Suprapubic skin (tissue), 4 donors: ENCODE measurements at places on chromosomes 7 and 10. TPM values are rescaled to one million over a fixed set of nuclear protein-coding genes. Genes with fewer than 3 reads are reported as not detected.

- no peak overlapping the region for H3K4me3 ChIP-seq
- H3K27ac ChIP-seq = no peak overlapping the region
- no peaks in the 10 kb centered on the region for H3K4me1 ChIP-seq
- peaks cover 20% of the 10 kb centered on the region for H3K27me3 ChIP-seq
- no peaks in the 10 kb centered on the region for H3K36me3 ChIP-seq
Measured at GRCh38 chr10:131017566-131018285, 293.8 kb downstream of the TCERG1L start.

DNA sequence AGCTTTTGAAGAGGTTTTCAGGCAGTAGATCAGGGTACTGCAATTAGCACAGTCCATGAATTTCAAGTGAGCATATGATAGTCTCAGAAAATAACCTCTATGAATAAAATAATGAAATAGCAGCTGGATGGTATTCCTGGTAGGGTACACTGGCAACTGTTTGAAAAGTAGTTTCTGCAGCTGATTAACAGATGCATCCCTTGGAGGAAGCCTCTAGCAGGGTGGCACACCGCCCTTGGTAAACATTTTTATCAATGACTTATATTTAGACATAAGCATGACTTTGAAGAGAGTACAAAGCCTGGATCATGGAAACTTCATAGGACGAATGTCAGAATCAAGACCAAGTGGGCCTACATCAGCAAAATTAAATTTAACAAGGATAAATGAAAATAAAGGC is 26.8 kb downstream of the WNT16 start:
- no peaks in the 10 kb centered on the region for H3K4me1 ChIP-seq
- H3K27me3 ChIP-seq = no peaks in the 10 kb centered on the region
- no peak overlapping the region for H3K4me3 ChIP-seq
- peaks cover 54% of the 10 kb centered on the region for H3K36me3 ChIP-seq

- peaks cover 24% of the 10 kb centered on the region for H3K4me1 ChIP-seq
- no peak overlapping the region for H3K27ac ChIP-seq
- DNase-seq = peak; percentile 78
- no peak overlapping the region for H3K4me3 ChIP-seq
Measured at GRCh38 chr10:70679498-70679897, 7.2 kb downstream of the ADAMTS14 start.

The UCMA gene
- not detected for total RNA-seq

GRCh38 chr10:126611303-126611702 is 59.2 kb downstream of the C10orf90 start:
- H3K27me3 ChIP-seq = no peaks in the 10 kb centered on the region
- DNase-seq = no peak
- H3K4me3 ChIP-seq = no peak overlapping the region
- no peaks in the 10 kb centered on the region for H3K36me3 ChIP-seq

- H3K4me1 ChIP-seq = peaks cover 61% of the 10 kb centered on the region
- H3K27ac ChIP-seq = peak overlapping the region; percentile 13
- peaks cover 5% of the 10 kb centered on the region for H3K36me3 ChIP-seq
- H3K4me3 ChIP-seq = no peak overlapping the region
Measured at GRCh38 chr7:43649755-43650274, 66.9 kb downstream of the STK17A start.

DNA sequence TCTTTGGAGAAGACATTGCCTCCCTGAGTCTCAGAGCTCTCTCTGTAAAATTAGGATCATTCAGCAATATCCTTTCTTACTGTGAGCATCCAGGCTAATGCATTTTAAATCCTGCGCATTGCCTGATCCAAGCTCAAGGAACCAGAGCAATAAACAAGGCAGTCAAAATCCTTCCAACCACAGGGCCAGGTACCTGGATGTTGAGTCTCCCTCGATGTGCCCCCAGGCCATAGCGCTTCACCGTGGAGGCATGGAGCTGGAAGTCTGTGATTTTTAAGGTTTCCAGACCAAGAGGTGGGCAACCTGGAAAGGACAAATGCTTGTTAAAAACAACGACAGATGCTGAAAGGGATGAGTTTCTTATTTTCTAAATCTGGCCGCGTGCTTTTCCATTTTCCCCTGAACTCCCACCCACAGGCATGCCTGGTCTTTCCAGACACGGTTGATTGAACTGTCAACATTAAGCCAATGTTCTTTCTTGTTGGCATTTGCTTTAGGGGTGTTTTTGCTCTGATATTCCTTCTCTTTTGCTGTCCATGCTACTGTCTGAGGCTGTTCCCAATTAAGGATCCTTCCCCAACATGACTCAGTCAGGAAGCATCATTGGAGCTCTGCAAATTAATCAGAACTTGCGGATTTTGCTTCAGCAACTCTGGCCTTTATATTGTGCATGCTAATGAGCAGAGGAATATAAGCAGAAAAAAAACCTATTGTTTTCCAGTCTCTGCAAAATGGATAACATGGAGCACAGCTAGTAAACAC is 29.0 kb downstream of the CPXM2 start:
- no peaks in the 10 kb centered on the region for H3K36me3 ChIP-seq
- no peak overlapping the region for H3K27ac ChIP-seq
- H3K4me1 ChIP-seq = peaks cover 16% of the 10 kb centered on the region
- no peaks in the 10 kb centered on the region for H3K27me3 ChIP-seq
- DNase-seq = no peak

The SLC25A40 gene
- total RNA-seq = 18.6 TPM

The RBM17 gene
- total RNA-seq = 31.9 TPM

DNA sequence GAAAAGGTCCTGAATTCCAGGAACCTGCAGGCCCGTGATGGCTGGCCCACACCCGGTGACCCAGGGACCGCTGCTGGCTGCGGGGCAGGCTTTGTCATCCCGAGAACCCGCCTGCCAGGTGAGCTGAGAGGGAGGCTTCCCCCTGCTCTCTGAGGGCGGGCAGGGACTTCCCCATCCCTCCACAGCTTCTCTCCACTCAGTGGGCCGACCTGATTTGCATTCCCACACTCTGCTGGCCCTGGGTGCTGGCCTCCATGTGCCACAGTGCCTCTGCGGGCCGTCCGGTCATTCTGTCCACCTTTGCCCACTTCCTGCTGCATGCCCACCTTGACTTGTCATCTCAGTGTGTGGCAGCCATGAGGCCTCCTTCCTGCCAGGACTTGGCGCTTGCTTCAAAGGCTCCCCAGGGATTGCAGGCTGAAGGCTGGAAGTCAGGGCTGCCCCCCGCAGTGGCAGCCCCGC is 35.3 kb downstream of the PALD1 start:
- H3K4me3 ChIP-seq = no peak overlapping the region
- no peaks in the 10 kb centered on the region for H3K36me3 ChIP-seq
- no peaks in the 10 kb centered on the region for H3K27me3 ChIP-seq
- no peak overlapping the region for H3K27ac ChIP-seq
- peaks cover 32% of the 10 kb centered on the region for H3K4me1 ChIP-seq

The NAT16 gene
- not detected for total RNA-seq

DNA sequence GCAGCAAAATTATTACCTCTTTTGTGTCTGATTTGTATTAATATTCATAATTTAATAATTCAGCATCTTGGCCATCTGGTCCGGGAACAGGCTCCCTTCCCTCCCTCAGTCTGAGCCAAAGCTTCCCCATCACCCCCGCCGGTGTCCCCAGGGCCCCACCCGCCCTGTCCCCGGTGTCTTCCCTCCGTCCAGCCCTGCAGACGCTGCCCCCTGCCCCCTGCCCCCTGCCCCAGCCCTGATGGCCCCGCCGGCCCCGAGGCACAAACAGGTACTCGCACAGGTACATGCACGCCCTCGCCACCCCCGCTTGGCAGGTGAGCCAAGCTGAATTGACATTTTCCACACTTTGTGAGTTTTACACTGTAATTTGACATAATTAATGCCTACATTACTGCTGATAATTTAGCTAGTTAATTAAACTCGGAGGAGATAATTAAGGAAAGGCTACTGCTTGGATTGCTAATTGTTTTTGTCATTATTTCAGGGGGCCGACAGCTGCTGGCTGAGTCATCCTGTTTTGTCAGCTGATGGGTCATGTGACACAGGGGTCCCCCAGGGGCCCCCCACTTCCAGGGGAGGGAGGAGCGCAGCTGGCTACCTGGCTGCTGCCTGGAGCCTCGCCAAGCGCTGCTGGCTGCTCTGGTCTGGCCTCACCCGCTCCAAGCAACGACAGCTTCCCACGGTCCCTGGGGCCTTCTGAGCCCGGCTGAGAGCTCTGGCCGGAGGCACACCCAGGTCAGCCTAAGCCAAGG is 36.6 kb downstream of the MICALL2 start:
- no peak overlapping the region for H3K4me3 ChIP-seq
- H3K27ac ChIP-seq = no peak overlapping the region
- H3K4me1 ChIP-seq = peaks cover 6% of the 10 kb centered on the region
- no peaks in the 10 kb centered on the region for H3K36me3 ChIP-seq
- no peak for DNase-seq

DNA sequence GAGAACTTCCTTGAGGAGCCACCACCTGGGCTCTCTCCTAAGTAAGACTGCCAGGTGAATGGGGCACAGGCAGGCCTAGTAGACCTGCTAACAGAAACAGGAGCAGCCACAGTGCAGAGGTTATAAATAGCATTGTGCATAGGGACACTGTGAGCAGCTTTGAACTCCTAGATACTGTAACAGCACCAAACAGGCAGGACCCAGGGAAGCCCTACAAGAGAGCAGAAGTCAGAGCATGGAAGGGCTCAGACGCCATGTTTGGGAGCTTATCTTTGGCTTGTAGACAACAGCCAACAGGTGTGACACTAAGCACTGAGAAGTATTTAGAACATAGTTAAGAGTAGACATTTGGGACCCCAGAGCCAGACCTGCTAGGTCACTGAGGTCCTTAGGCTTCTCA is 14.5 kb downstream of the XRCC2 start:
- H3K36me3 ChIP-seq = no peaks in the 10 kb centered on the region
- no peaks in the 10 kb centered on the region for H3K4me1 ChIP-seq
- no peak overlapping the region for H3K4me3 ChIP-seq
- no peak for DNase-seq
- H3K27me3 ChIP-seq = no peaks in the 10 kb centered on the region

DNA sequence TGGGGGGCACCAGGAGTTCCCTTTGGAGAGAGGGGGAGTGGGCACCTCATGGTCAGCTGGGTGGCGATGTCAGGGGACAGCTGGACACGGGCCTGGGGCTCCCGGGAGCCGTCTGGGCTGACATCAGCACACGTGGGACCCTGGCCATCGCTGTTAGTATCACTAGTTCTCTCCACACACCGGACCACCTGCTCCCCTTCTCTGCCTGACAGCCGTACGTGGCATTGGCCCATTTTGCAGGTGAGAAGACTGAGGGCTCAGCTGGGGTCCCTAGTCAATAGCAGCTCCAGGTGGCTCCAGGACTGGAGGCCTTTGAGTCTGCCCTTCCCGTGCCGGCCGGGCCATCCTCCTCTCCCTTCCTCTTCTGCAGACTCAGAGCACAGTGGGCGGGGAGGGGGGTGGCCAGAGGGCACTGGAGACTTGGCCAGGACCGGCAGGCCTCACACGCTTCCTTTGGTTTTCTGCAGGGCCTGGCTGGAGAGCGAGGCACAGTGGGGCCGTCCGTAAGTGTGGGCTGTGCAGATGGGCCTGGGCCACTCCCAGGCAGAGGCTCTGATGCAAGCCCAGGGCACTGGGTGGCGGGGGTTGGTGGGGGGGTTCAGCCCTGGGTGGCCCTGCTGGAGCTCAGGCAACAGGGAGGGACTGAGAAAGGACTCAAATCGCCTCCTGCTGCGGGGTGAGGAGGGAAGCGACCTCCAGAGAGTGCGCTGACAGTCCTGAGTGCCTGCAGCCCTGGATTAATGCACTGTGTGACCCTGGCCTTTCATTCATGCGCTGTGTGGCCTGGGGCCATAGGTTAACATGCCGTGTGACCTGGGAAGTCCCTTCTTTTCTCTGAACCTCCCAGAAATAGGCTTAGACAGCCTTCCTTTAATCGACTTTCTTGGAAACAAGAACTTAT is 78.2 kb downstream of the MYL10 start:
- peak; percentile 69 for DNase-seq
- no peaks in the 10 kb centered on the region for H3K4me1 ChIP-seq
- no peak overlapping the region for H3K4me3 ChIP-seq
- no peak overlapping the region for H3K27ac ChIP-seq

- no peak for DNase-seq
- H3K27ac ChIP-seq = no peak overlapping the region
- no peaks in the 10 kb centered on the region for H3K27me3 ChIP-seq
- no peaks in the 10 kb centered on the region for H3K4me1 ChIP-seq
- peaks cover 59% of the 10 kb centered on the region for H3K36me3 ChIP-seq
Measured at GRCh38 chr7:105622106-105622731, 40.9 kb upstream of the EFCAB10 start.

DNA sequence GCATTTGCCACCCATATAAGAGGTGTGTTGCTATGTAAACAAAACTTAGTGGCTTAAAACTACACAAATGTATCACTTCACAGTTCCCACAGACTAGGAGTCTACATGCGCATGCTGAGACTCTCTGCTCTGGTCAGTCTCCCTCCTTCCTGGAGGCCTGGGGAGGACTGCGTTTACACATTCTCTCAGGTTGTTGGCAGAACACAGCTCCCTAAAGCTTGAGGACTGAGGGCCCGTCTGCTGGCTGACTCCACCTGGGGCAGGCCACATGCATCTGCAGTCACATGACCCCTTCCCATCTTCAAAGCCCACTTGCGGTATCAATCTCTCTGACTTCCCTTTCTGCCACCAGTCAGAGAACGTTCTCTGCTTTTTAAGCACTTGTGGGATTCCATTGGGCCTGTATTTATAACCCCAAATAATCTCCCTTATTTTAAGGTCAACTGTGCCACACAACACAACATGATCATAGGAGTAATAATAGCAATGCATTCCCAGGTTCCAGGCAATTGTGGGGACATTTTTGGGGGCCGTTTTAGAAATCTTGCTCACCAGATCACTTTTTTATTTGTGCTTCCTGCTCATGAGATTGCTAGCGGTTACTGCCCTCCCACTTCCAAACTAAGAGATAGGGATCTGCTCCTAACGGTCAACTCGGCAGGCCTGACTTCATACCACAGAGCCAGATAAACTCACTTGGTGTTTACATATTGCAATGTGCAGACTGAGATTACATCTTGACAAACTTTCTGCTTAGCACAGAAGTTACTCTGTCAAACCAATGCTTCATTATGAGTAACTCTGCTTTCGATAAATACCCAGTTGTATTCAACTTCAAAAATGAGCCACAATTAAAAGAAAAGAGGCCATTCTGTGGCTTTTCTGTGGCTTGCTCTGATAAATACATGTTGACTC is 96.3 kb downstream of the ALOX5 start:
- H3K36me3 ChIP-seq = no peaks in the 10 kb centered on the region
- no peak overlapping the region for H3K4me3 ChIP-seq
- H3K27me3 ChIP-seq = no peaks in the 10 kb centered on the region
- DNase-seq = no peak

DNA sequence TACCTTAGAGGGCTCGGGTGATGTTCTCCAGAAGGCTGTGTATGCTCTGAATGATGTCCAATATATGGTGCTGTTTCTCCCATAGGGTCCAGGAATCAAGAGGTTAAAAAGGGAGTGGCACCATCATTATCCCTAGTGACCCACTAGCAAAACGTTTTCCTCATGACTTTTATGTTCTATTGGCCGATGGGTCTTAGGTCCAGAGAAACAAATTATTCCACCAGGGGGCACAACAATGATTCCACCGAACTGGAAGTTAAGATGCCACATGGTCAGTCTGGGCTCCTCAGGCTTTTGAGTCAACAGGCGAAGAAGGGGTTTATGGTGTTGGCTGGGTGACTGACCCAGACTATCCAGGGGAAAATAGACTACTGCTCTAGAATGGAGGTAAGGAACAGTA is 256.1 kb downstream of the COBL start:
- no peaks in the 10 kb centered on the region for H3K4me1 ChIP-seq
- no peaks in the 10 kb centered on the region for H3K36me3 ChIP-seq
- no peak for DNase-seq
- H3K27me3 ChIP-seq = no peaks in the 10 kb centered on the region
- H3K4me3 ChIP-seq = no peak overlapping the region
- H3K27ac ChIP-seq = no peak overlapping the region

The RTKN2 gene
- 0.89 TPM for total RNA-seq
